Ovary (tissue), 10 donors: ENCODE measurements at places on chromosomes 7 and 10.
A peak's percentile ranks its signal among the peaks of the same experiment; 100 is the strongest.

- H3K27ac ChIP-seq: no peak overlapping the region
- H3K27me3 ChIP-seq: no peaks in the 10 kb centered on the region
- no peaks in the 10 kb centered on the region for H3K36me3 ChIP-seq
- peaks cover 2% of the 10 kb centered on the region for H3K4me1 ChIP-seq
- DNase-seq: no peak
Observed at GRCh38 chr7:42319631-42320030, 82.6 kb upstream of the GLI3 start.

GRCh38 chr10:48579251-48579960 is 25.5 kb downstream of the ARHGAP22 start:
- DNase-seq: no peak
- no peaks in the 10 kb centered on the region for H3K36me3 ChIP-seq
- peaks cover 3% of the 10 kb centered on the region for H3K4me1 ChIP-seq
- H3K27me3 ChIP-seq: no peaks in the 10 kb centered on the region

DNA sequence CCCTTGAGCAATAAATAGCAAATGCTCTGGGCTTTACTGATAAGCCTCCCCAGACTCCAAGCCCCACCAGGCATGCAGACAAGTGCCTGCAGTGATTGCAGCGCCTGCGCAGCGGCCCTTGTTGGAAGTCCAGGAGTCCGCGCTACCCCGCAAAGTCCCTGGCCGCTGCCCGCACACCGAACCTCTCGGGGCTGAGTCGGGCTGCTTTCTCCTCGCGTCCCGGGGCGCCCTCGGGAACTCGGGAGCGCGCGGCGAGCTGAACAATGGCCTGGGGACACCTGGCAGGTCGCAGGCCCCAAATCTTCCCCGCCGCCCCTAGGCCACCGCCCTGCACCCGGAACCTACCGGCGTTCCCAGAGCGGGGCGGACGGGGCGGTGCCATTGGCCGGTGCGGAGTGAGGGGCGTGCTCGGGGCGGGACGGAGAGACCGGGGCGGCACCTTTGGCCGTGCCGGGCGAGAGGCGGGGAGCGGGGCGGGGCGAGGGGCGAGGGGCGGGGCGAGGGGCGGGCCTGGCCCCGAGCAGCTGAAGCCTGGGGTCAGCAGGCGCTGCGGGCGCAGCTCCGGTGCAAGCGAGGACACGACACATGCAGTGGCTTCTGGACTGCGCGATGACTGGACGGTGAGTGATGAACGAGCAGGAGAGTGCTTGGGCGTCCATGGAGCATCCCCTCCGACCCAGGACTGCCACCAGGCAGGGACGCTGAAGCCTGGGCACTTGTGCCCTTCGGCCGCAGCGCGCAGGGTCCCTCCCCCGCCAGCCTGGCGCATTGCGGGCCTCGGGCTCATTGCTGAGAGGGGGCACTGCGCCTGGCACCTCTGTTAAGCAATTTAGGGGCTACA is at the start of gene RASSF4:
TSS of gene RASSF4 (plus strand) at position 556 of the 841 bp plus-strand sequence. CDS start 10,401 bp downstream, outside the sequence.
- DNase-seq: peak; percentile 90
- H3K4me3 ChIP-seq: peak within 1 kb of the TSS; percentile 71
- no peaks in the 10 kb centered on the region for H3K27me3 ChIP-seq
- H3K36me3 ChIP-seq: no peaks in the 10 kb centered on the region
- peaks cover 8% of the 10 kb centered on the region for H3K4me1 ChIP-seq

DNA sequence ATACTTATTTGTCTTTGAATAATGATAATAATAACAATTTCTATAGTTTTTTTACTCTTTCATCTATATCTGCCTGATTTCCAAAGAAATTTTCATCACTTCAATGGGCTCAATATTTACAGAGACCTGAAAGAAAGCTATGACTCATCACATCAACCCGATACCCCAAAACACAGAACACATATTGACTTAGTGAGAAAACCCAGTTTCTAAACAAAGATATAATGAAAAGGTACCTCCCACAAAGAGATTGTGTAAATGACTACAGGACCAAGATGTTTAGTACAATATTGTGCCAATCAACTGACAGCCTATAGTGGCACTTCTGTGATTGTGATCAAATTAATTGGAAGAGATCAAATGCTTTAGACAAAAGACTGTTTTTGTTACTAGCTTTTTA is 133.9 kb downstream of the PCDH15 start:
- no peaks in the 10 kb centered on the region for H3K4me1 ChIP-seq
- DNase-seq: no peak
- no peak overlapping the region for H3K4me3 ChIP-seq
- no peaks in the 10 kb centered on the region for H3K27me3 ChIP-seq

- H3K4me3 ChIP-seq: no peak overlapping the region
- no peak overlapping the region for H3K27ac ChIP-seq
- H3K27me3 ChIP-seq: no peaks in the 10 kb centered on the region
- no peaks in the 10 kb centered on the region for H3K36me3 ChIP-seq
- H3K4me1 ChIP-seq: no peaks in the 10 kb centered on the region
Observed at GRCh38 chr10:14548970-14549369, 218.2 kb upstream of the FRMD4A start.

DNA sequence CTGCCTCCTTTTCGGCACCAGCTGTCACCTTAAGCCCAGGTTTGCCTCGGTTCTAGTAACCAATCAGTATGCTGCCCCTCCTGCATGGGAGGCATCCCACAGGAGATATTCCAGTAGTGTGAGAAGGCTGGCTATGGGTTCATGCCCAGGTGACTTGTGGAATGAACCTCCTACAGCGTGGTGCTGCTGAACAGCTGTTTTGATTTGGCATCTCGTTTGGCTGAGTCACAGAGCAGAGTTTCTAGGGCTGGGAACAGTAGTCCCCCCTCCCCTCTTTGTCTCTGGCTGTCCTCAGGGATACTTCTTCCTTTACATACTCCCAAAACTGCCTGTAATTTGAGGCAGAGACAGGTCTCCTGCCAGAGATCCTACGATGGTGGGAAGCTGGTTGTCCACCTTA is 16.1 kb downstream of the R3HCC1L start:
- H3K27me3 ChIP-seq: no peaks in the 10 kb centered on the region
- DNase-seq: no peak
- H3K4me1 ChIP-seq: no peaks in the 10 kb centered on the region
- no peak overlapping the region for H3K27ac ChIP-seq

- H3K27ac ChIP-seq: no peak overlapping the region
- no peaks in the 10 kb centered on the region for H3K36me3 ChIP-seq
- no peaks in the 10 kb centered on the region for H3K27me3 ChIP-seq
- no peaks in the 10 kb centered on the region for H3K4me1 ChIP-seq
Observed at GRCh38 chr7:51430480-51431086, 114.0 kb upstream of the COBL start.

DNA sequence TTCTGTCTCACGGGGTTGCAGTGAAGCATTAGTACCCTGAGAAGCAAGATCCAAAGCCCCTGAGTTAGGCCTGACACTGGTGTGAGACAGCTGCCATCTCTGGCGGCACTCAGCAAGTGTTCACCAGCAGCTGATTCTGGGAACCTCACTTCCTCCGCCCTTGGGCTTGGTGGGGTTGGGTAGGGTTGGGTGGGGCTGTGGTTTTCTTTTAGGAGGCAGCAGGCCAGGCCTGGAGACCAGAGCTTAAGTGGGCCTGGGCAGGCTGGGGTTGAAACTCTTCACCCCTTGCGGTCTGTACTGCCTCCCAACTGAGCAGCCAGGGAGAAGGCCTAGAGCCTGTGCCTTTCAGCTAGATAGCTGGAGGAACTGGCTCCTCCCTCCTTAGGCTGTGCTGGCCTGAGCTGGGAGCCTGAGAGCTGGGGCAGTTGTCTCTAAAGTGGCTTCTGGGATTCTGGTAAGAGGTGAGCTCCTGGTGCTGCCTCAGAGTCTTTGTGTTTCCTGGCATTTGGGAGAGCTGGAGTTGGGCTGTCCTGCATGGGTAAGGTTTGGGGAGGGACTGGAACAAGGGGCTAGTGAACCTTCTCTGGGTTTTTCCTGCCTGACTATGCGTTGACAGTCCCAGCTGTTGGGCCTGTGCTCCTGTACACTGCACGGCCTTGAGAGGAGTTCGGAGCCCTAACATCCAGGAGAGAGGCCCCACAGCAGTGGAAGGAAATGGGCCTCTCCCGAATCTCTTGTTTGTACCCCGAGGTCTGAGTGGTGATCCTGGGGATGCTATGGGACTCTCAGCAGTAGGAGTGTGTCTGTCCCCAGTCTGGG is 5.1 kb downstream of the TSPAN14 start:
- H3K27me3 ChIP-seq: no peaks in the 10 kb centered on the region
- H3K27ac ChIP-seq: peak overlapping the region; percentile 31
- no peak for DNase-seq
- H3K36me3 ChIP-seq: no peaks in the 10 kb centered on the region
- H3K4me1 ChIP-seq: peaks cover 42% of the 10 kb centered on the region
- no peak overlapping the region for H3K4me3 ChIP-seq

DNA sequence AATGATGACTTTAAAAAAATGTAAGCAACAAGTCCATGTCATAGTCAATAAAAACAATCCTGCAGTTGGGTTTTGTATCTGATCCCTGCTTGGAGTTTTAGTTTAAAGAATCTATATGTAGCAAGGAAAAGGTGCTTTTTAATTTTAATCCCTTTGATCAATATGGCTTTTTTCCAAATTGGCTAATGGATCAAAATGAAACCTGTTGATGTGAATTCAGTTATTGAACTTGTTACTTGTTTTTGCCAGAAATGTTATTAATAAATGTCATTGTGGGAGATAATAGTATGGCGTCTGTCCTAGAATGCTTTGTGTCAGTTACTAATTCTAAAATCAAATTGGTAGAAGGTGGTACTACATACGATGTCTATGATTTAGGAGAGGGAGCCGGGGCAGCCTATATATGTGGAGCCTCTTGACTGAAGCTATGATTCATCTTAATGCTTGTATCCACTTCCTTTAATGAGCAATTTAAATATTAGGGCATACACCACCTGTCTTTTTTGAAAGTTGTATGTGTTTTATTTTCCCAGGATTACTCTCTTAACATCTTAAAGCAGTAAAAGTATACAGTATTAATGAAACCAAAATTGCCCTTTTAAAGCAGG is 10.3 kb upstream of the PBLD start:
- no peaks in the 10 kb centered on the region for H3K36me3 ChIP-seq
- no peaks in the 10 kb centered on the region for H3K27me3 ChIP-seq
- H3K4me3 ChIP-seq: no peak overlapping the region
- DNase-seq: no peak

- H3K36me3 ChIP-seq: no peaks in the 10 kb centered on the region
- H3K4me1 ChIP-seq: no peaks in the 10 kb centered on the region
- DNase-seq: no peak
- H3K4me3 ChIP-seq: no peak overlapping the region
Observed at GRCh38 chr10:79031723-79032122, 37.0 kb upstream of the ZMIZ1 start.

DNA sequence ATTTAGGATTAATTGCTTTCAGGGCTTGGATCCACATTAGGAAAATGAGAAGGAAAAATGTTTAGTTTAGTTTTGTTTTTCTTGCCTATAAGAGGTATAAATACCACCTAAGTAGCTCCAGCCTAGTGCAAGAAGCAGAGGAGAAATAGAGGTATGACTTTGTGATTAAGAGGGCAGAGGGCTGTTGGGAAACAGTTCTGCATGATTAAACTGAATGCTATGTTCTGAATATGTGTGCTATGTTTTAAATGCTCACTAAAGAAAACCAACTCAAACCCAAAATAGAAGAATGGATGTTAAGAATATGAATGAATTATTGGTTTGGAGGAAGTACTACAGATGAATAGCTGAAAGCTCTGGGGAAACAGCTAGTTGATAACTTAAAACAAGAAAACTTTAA is 7.6 kb downstream of the CALCR start:
- H3K27me3 ChIP-seq: no peaks in the 10 kb centered on the region
- H3K4me1 ChIP-seq: no peaks in the 10 kb centered on the region
- no peak overlapping the region for H3K4me3 ChIP-seq
- H3K36me3 ChIP-seq: no peaks in the 10 kb centered on the region
- no peak overlapping the region for H3K27ac ChIP-seq

DNA sequence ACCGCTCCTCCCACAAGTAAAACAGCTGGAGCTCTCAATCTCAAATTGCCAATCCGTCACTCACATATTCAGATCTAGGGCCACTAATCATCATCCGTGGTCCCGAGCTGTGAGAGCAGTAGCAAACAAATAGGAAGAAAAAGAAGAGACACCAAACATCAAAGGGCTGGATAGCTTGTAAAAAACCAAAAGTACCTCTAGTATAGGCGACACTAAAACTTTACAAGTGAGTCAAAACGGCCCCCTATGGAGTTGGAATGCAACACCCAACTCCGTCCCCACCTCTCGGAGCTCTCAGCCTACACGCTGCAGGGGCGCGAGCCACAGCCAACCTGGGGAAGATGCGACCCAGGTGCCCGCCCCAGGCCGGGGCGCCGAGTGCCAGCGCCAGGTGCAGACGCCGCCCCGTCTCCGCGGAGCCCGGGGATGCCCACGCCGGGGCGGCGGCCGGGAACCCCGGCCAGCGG is 581 bp downstream of the FAM3C start:
- no peaks in the 10 kb centered on the region for H3K27me3 ChIP-seq
- no peak for DNase-seq
- H3K4me3 ChIP-seq: peak overlapping the region; percentile 95
- peaks cover 1% of the 10 kb centered on the region for H3K4me1 ChIP-seq
- H3K36me3 ChIP-seq: no peaks in the 10 kb centered on the region

GRCh38 chr7:145036604-145037405 is 201.0 kb upstream of the TPK1 start:
- H3K4me3 ChIP-seq: no peak overlapping the region
- H3K27me3 ChIP-seq: no peaks in the 10 kb centered on the region
- no peak for DNase-seq

DNA sequence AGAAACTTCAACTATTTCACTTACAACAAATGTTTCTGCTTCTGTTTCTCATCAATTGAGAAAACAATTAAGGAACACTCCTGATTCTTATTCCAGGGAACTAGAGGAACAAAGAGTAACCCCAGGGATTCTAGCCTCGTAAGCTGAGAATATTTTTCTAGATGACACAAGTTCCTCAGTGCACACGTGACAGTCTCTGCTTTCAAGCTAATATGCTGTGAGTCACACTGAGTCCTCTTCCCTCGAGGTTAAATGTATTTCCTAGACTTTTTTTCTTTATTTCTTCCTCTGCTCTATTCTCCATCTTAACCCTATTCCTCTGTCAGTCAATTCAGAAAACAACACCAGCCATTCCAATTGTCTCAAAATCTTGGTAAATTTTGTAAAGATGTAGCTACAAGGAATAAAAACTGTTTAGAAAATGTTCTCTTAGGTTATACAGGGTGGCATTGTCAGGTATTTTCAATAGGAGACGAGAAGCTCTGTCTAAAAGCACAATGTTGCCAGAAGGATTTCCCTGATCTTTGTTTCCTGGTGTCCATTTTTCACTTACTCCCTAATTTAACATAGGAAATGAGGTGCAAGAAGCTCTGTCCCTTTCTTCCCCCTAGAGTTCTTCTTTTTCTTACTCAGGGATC is 5.8 kb upstream of the C1GALT1 start:
- no peaks in the 10 kb centered on the region for H3K36me3 ChIP-seq
- no peak overlapping the region for H3K4me3 ChIP-seq
- DNase-seq: no peak
- H3K4me1 ChIP-seq: peaks cover 2% of the 10 kb centered on the region
- H3K27me3 ChIP-seq: no peaks in the 10 kb centered on the region

DNA sequence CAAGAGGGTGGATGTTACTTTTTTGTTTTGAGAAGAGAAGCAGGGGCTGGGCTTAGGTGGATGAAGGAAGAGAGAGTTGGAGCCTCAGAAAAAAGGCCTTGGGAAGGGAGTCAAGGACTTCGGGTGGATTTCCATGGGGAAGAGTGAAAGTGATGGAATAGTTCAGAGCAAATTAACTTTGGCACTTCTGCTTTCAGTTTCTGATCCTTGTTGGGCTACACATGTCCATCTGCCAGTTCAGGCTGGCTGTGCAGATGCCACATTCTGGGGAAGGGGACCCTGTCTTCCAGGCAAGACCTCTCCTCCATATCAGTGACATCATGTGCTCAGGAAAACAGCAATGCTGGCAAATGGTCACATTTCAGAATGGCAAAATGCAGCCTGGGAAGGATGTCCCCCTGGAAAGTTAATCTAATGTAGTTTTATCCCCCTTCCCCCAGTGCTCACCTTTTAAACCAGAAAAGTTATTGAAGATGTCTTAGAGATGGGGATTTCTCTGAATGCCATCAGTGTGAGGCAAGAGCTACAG is 86.0 kb downstream of the WDFY4 start:
- no peak overlapping the region for H3K4me3 ChIP-seq
- DNase-seq: no peak
- H3K4me1 ChIP-seq: peaks cover 4% of the 10 kb centered on the region
- H3K27me3 ChIP-seq: no peaks in the 10 kb centered on the region
- H3K36me3 ChIP-seq: no peaks in the 10 kb centered on the region
